ENCODE measurements at places on chromosomes 11 and 22.
A peak's percentile ranks its signal among the peaks of the same experiment; 100 is the strongest.

GRCh38 chr11:115134926-115135325 lies 369.3 kb downstream of the CADM1 start:
- DNase-seq = no peak

DNA sequence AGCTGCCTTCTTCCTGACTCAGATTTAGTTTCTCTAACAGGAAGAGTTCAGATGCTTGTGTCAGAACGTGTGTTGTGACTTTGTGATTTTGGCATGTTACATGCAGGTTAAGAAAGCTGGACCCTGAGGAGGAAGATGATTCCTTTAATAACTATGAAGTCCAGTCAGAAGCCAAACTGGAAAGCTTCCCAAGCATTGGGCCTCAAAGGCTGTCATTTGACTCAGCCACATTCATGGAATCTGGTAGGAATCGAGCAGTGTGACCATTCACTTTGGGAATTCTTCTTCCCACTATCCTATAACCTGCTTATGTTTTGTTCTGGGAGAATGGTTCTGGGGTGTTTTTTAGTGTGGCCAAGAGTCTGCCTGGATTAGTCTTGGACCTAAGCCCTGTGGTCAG lies 48.0 kb downstream of the CABIN1 start:
- peak; percentile 99 for DNase-seq

- DNase-seq = peak; percentile 28
These were observed at the start of gene RASD2 for GRCh38 chr22:35540595-35541253. RASD2 (plus strand) TSS chr22:35540831; CDS start chr22:35546810, 5,979 bp downstream.

DNA sequence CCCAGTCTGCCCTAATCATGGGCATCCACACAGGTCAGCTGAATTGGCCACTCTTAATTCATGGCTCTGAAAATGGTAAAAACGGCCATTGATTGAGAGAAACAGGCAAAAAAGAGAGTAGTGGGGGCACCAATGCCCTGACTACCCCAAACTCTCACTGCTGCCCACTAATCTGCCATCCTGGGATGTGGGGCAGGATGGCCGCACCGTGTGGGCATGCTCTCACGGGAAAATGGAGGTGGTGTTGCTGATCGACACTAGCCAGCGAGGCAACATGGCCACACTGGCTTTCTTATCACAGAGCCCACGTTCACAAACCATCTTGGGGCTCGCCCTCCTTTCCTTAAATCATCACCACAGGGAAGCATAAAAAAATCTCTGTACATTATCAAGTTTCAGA lies 11.2 kb upstream of the TUB start:
- DNase-seq = no peak

- peak; percentile 92 for DNase-seq
These were observed 74.7 kb upstream of the CD44 start for GRCh38 chr11:35064114-35064800.

- no peak for DNase-seq
These were observed 3.4 kb upstream of the SIDT2 start for GRCh38 chr11:117175104-117175503.

DNA sequence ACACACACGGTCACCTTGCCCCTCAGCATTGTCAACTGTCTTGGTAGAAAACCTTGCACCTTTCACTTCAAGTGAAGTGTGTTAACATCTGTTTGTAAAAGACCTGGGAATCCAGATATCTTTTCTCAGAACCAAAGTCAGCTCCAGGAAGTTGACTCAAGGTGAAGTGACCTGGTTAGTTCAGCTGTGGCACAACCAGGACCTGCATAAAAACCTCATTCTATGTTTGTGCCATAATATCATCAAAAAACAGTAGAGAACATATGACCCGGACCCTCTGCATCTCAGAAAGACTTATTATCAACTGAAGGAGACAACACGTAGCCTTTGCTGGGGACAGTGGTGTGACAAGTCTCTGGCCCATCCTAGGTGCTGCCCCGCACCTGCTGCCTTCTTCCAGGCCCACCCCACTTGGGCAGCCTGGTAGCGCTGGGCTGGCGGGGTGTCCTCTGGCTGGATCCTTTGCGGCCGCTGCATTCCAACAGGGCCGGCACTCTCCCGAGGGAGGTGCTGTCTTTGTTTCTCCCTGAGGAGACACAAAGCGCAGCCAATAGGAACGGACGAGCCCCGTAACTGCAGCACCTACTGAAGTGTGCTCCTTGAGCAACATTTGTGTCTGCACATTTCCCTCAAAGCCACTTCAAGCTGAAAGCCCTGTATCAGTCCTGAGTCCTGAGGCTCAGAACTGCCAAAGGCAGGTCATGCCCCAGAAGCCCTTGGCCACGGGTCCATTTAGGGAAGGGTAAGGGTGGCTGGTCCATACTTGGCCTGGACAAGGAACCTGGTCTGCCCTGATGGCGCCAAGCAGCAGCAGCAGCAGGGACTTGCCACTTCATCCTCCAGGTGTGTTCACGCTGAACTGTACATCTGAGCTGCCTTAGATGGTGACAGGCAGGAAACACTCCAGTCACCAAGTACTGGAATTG lies 25.2 kb downstream of the LRRC74B start:
- DNase-seq = no peak

DNA sequence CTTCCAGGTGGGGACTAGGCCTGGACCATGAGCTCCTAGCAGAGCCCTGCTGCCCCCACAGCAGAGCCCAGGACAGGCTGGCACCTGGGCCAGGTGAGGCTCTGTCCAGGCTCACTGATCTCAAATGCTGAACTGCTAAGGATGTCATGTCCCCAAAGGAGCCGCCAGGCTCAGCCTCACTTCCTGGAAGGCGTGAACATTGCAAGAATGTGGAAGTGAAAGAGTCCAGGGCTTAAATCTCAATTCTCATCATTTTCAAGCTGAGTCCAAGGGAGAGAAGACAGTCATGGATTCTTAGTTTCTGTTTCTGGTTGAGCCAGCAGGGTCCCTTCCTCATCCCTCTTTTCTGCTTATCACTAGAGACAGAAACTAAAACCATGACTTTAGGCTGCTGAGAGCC lies 5.0 kb downstream of the ASCL2 start:
- DNase-seq = no peak

- DNase-seq = no peak
These were observed 68.1 kb downstream of the PPP6R3 start for GRCh38 chr11:68528630-68529029.

- DNase-seq = no peak
These were observed 67.7 kb downstream of the SPON1 start for GRCh38 chr11:14029971-14030920.

DNA sequence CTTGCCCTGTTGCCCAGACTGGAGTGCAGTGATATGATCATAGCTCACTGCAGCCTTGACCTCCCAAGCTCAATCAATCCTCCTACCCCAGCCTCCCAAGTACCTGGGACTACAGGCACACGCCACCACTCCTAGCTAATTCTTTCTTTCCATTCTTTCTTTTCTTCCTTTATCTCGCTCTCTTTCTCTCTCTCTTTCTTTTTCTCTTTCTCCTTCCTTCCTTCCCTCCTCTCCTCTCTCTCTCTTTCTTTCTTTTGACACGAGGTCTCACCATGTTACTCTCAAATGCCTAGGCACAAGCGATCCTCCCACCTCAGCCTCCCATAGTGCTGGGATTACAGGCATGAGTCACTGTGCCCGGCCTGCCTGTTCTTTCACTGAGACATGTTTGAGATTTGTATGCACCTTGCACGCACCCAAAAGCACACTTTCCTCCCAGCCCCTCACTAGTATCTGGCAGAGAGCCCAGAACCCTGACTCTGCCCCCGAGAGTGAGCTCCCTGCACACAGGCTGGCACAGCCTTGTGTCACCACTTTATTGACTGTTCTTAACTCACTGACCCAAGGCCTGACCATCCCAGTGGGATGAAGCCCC lies 56.8 kb downstream of the CD6 start:
- DNase-seq = no peak

- no peak for DNase-seq
These were observed 831 bp downstream of the CHST1 start for GRCh38 chr11:45664376-45665205.

- DNase-seq = peak; percentile 51
These were observed 170.8 kb downstream of the BUD13 start for GRCh38 chr11:116601814-116602636.

DNA sequence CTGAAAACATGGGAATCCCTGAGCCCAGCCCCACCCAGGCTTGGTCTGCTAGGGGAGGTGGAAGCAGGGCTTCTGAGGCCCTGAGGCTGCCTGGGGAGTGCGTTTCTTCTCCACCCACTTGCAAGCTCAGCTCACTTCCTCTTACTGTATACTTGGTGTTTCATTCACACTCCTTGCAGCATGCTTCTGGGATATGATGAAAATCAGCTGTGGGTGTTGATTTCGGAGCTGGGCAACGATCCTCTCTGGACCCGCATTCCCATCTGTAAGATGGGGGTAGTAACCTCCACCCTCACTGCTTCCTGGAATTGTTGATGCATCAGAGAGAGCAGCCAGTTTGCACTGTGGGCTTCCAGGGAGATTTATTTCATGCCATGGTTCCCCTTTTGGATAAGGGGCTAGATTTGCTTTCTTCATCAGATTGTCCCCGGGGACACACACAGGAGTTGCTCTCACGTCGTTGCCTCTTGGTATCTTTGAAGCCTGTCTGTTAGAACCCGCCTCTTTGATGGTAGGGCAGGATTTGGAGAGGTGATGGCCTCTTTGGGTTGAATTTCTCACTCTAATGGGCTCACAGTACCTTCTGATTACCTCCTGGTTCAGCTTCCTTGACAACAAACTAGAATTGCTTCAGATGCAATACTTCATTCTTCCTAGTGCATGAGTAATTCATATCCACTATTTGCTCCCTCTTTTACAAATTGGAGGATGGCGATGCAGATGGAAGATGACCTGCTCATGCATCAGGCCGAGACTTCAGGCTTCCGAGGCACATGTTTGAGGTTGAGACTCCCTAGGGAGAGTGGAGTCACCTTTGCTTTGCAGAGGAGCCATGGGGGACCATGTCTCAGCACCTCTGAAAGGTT lies 40.4 kb downstream of the BCR start:
- peak; percentile 36 for DNase-seq

DNA sequence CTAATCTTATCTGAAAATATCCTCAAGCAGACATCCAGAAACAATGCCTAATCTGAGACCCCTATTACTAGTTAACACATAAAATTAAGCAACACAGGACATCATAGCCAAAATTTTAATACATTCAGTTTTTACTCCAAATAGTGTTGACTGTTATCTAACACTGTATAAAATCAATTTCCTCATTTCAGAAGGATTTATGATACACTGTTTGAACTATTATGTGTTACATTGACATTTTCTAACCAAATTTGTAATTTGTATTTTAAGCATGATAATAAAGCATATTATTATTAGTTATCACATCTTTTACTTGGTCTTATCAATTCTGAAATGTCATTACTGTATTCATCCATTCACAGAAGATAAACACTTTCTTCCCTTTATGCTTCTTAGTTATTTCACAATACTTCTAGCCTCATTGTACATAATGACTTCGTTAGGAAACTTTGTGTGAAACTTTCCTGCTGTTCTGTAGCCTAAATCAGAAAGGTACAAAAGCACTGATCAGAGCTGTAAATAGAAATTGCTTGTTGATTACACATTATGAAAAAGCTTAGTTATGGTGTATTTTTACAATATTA lies 1248.9 kb downstream of the JRKL start:
- no peak for DNase-seq

DNA sequence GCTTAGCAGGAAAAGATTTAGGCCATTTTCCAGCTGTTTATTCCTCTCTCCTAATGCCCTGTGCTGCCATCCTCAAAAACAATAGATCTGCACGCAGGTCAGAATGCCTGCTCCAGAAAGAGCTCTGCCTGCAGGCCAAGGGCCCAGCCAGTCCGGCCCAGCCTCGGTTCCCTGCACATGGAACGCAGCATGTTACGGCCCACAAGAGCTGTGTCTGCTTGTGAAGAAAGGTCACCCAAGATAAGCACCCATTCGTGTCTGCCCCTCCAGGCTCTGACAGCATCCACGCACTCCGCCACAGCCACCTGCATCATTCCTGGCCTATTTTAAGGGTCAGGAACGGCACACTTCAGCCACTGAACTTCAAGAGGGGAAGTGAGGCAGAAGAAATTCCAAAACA lies 152.2 kb downstream of the SPATA19 start:
- DNase-seq = no peak

DNA sequence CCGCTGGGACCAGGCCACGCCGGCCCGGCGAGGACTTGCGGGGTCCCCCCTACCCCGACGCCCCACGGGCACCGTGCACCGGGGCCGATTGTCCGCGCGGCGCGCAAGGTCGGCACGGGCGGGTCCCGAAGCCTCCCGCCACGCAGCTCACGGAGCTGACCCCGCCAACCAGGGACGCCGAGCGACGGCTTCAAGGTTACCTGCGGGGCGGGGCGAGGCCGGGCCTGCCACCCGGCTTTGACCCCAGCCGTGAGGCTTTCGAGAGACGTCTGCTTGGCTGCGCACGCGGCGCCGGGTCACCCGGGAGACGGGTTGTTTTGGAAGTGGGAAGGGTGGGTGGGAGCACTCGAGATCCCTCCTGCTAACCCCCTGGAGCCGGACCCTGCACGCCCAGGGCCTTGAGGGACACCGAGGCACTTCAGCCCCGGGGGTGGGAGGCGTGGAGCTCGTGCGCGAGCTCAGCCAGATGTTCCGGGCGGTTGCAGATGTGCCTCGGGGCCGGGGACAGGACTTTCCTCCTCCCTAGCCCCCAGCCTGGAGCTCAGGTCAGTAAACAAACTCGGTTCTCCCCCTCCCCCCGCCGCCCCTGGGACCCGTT lies 3.2 kb upstream of the WNT11 start:
- DNase-seq = no peak

- DNase-seq = peak; percentile 24
These were observed 110.0 kb downstream of the FBXO7 start for GRCh38 chr22:32584650-32585049.
